Stimulated activated CD8-positive, alpha-beta memory T cell treated with anti-CD3 and anti-CD28 coated beads, Interleukin-2, amount 100 ng/mL, for 1 hour (primary cell): ENCODE measurements at places on chromosomes 3 and 15.

- no peak for DNase-seq
These were observed 199.6 kb upstream of the CBLB start for GRCh38 chr3:106068381-106068780.

DNA sequence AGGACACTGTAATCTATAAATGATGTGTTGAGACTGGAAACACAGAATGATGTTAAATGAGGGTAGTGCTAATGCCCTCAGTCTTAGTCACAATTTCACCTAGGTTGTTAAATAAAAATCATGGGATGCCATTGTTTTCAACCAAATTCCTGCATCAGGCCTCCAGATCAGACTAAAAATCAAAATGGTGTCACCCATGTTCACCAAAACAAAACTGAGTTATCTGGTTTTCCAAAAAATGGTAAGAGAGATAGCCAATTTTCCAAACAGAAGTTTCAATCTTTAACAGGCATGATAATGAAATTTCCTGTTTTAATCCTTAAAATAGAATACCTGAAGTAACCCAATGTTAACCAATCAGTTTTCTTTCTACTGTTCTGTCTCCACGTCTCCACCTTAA, 2.2 kb upstream of the PIAS1 start:
- DNase-seq, result no peak

DNA sequence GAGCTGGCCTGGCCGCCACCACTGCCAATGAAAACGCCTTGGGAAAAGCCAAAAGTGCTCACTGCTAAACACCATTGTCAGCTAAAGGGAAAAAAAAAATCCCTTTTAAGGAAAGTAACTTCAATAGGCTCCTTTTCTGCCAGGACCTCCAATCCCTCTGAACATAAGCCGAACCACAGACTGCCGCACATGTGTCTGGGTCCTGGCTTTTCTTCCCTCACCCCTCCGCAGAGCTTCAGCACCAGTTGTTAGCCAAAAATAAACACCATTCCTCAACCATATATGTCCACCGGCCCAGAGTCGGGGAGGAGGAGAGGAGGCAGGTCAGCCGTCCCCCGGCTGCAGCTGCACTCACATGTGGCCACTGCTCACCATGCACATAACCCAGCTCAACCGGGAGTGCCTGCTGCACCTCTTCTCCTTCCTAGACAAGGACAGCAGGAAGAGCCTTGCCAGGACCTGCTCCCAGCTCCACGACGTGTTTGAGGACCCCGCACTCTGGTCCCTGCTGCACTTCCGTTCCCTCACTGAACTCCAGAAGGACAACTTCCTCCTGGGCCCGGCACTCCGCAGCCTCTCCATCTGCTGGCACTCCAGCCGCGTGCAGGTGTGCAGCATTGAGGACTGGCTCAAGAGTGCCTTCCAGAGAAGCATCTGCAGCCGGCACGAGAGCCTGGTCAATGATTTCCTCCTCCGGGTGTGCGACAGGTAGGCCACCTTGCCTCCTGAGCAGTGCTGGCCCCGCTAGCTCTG, at the start of gene FBXL22:
FBXL22 (plus strand) TSS at position 350 of the 753 bp plus-strand sequence; CDS start at position 356, 6 bp downstream.
- DNase-seq, result no peak

GRCh38 chr15:68279779-68280753, 2.5 kb downstream of the FEM1B start:
- DNase-seq, result no peak

GRCh38 chr3:142863010-142863817, 25.7 kb downstream of the PCOLCE2 start:
- DNase-seq, result no peak

DNA sequence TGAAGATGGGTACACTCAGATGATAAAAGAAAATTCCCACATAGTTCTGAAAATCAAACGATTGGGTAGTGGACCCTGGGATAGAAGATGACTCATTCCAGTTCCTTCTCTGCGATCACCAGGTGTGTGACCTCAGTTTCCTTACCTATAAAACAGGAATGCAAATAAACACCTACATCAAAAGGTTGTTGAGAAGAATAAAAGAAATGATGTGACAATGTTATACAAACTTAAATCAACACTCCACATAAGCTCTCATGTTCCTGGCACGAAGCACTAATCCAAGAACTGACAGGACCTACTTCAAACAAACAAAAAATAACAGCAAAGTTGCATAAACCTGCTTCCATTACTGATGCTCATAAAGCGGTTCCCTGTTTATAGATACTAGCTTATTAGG, 69.2 kb downstream of the RORA start:
- DNase-seq, result no peak

GRCh38 chr3:14436954-14437281, 34.5 kb downstream of the SLC6A6 start:
- DNase-seq, result no peak
